ENCODE measurements at places on chromosomes 3 and 15.

DNA sequence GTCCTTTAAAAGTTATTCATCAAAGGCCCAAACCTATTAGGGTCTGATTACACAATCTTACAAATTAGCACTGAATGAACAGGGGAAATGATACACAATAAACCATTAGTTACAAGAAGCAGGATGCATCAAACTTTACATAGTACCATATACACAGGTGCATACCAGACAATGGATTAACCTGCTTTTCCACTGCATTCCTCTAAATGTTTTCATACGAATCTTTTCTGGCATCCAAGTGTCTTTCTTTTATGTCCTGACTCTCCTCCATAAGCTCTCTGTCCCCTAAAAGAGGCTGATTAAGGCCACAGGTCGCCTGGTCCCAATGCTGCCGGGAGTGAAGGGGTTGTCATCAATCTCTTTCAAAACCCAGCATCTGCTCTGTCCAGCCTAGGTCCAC is 11.4 kb downstream of the FBN1 start:
- no peak for DNase-seq

GRCh38 chr3:19972054-19972453 is 25.2 kb downstream of the RAB5A start:
- no peak for DNase-seq

DNA sequence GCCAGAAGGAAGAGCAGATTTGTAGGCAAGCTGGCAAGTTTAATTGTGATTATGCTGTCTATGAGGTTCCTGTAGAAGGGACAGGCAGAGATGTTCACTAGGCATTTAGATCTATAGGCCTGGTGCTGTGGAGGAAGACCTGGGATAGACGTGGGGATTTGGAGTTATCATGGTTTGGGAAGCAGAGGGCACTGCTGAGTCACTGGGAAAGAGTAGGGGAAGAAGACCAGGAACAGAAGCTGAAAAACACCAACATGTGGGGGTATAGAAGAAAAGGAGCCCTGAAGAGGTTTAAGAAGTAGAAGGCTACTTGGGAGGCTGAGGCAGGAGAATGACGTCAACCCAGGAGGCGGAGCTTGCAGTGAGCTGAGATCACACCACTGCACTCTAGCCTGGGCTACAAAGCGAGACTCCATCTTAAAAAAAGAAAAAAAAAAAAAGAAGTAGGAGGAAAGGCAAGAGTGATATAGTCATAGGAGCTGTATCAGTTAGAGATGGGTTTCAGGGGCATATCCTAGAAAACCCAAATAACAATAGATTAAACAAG is 19.3 kb downstream of the GRK7 start:
- no peak for DNase-seq

- no peak for DNase-seq
Measured at GRCh38 chr3:66604481-66604880, 103.7 kb upstream of the LRIG1 start.

- DNase-seq: peak; percentile 55
Measured at GRCh38 chr15:85412956-85413854, 32.8 kb downstream of the AKAP13 start.

GRCh38 chr3:119457246-119457645 is 6.2 kb downstream of the TMEM39A start:
- DNase-seq: no peak

DNA sequence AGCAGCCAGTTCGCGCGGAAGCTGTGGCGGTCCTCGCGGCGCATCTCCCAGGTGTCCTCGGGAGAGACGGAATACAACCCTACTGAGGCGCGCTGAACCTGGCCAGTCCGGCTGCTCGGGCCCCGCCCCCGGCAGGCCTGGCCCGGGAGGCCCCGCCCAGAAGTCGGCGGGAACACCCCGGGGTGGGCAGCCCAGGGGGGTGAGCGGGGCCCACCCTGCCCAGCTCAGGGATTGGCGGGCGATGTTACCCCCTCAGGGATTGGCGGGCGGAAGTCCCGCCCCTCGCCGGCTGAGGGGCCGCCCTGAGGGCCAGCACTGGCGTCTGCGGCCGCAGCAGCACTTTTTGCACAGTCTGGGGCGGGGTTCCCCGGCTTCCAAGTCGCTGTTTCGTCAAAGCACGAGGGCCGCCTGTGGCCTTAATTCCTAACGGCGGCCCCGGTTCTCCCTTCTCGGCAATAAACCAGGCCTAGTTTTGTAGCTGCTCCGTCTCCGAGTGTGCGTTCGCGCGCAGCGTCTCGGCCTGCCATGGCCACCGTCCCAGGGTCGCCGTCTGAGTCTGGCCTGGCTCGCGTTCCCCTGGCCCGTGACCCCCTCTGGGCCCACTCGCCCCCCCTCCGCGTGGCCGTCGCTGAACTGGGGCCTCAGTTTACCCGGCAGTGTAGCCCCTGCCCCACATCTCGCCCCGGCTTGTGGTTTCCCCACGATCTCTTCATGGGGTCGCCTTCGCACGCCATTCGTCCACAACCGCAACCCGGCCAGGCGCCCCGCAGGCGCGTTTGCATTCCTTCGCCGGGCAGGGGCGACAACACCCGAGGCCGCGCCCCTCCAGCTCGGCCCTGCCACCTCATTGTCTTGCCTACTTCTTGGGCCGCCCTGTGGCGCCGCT is 30.0 kb downstream of the NBEAL2 start:
- DNase-seq: peak; percentile 54

- no peak for DNase-seq
Measured at GRCh38 chr15:40955930-40956540, 2.8 kb downstream of the CHAC1 start.

DNA sequence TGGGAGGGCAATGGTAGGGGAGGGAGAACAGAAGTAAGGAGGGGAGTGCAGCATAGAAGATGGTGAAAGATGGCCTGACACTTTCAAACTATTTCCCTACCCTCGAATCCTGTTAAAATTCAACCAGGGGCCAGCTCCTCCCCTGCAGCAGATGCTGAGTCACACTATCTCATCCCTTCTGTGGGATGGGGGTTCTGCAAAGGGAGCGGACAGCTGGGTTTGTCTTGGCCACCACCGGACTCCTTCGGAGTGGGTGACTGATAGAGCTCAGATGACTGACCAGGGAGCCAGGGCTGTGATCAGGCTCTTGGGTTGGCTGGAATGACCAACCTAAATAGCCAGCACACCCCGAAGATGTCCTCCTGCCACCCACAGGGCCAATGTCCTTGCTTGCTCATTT is 33.6 kb upstream of the TMCC1 start:
- DNase-seq: no peak

GRCh38 chr3:61669668-61670299 is 108.4 kb downstream of the PTPRG start:
- DNase-seq: no peak

- no peak for DNase-seq
Measured at GRCh38 chr3:36786921-36787890, 22.9 kb upstream of the DCLK3 start.

DNA sequence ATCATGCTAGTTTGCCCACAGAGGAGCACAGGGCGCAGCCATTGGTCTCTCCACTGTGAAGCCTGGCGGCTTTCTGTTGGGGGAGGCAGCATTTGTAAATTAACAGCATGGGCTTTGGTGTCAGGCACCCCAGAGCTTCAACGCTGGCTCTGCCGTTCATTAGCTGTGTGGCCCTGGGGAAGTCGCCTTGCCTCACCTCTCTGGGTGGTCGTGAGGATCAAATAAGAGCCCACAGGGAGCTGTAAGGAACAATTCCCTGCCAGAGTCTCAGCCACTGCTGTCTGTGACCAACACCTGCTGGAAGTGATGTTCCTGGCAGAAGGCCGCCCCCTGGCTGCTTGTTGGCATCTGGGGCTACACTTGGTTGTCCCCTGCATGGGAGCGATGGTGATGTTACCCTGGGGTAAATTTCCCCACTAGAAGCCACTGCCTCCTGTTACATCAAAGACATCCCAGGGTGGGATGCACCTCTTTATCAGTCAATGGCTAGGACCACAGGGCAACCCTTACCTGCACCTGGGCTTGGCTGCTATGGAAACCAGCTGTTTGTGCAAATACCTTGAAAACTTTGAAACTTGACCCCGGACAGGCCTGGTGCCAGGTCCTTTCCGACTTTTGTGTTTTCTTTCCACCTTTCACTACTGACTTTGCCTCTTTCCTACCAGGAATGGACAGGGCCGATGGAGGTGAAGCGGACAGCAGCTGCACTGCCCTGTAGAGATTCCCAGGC is 36.9 kb downstream of the DNASE1L3 start:
- no peak for DNase-seq

- DNase-seq: no peak
Measured at GRCh38 chr3:126267169-126267975, 87.0 kb upstream of the ALDH1L1 start.

DNA sequence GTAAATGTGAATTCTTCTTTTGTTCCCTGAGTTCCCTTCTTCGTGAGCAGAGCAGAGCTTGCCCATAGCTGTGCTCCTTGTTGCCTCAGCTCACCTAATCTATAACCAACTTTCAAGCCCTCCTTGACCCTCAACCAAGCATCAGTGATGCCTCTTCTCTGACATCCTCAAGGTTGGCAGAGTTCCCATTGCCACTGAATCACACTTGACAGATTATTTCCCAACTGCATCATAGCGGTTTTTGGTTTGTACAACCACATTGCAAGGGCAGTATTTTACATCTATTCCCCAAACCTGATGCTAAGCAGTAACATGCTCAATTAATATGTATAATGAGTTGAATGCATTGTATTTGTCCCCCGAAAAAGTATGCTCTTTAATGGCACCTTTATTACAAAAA is 133.0 kb upstream of the SNTN start:
- DNase-seq: no peak

- no peak for DNase-seq
Measured at GRCh38 chr15:75705854-75706681, 6.6 kb downstream of the CSPG4 start.

DNA sequence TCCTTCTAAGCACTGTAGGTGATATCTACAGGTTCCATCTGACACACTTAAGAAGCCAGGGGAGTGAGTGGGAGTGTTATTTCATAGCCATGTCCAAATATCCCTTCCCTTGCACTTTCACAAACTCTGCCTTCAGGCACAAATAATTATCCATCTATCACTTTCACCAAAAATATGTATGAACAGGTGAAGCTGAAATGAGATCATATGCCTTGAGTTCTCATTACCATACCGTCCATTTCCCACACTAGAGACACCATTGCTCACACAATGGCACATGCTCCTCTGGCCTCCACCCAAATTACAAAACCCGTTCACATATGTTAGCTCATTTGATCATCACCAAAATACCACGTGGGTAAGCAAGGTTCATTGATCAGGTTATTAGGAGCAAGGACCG is 151.9 kb upstream of the BNIP2 start:
- DNase-seq: no peak

DNA sequence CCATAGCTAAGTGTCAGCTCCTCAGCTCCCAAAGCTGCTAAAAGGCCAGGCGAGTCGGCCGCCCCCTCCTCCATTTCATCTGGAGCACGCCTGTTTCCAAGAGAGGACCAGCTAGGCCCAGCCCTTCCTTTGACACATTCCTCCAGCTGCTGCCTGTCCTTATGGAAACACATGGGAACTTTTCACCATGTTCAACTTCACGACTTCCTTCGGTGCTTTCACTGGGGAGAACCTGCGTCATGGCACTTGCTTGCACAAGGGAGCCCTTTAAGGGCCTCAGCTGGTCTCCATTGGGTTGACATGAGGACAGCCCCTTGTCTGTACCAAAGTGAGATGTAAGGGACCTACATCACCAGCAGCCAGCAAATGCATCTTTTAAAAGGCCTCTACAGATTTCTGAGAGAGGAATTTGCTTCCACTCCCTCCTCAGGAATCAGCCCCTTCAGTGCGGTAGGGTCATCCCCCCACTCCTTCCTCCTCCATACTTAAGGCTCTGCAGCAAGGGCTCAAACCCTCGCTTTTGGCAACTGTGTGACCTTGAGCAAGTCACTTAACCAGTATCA is 2.1 kb downstream of the MAGI1 start:
- DNase-seq: no peak

DNA sequence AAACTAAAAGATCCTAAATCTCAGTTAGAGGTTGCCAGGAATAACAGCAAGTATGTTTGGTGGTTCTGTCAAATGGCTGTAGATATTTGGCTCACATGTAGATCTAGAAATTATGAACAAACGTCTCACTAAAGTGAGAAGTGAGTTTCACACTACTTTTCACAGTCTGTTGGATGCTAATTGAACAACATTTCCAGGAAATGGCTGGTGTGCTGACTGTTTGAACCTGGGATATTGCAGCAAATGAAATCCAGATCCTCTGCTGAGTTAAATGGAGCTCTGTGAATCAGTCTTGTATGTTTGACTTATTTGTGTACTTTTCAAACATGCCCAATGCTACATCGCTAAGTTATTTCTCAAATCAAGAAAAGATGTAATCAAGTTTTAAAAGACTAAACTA is 21.3 kb upstream of the RSL24D1 start:
- no peak for DNase-seq

GRCh38 chr3:15326037-15326436 is 6.3 kb downstream of the SH3BP5 start:
- DNase-seq: no peak

GRCh38 chr15:85443593-85444087 is 63.2 kb downstream of the AKAP13 start:
- no peak for DNase-seq

- no peak for DNase-seq
Measured at GRCh38 chr3:72280876-72281275, 495.9 kb upstream of the PROK2 start.

DNA sequence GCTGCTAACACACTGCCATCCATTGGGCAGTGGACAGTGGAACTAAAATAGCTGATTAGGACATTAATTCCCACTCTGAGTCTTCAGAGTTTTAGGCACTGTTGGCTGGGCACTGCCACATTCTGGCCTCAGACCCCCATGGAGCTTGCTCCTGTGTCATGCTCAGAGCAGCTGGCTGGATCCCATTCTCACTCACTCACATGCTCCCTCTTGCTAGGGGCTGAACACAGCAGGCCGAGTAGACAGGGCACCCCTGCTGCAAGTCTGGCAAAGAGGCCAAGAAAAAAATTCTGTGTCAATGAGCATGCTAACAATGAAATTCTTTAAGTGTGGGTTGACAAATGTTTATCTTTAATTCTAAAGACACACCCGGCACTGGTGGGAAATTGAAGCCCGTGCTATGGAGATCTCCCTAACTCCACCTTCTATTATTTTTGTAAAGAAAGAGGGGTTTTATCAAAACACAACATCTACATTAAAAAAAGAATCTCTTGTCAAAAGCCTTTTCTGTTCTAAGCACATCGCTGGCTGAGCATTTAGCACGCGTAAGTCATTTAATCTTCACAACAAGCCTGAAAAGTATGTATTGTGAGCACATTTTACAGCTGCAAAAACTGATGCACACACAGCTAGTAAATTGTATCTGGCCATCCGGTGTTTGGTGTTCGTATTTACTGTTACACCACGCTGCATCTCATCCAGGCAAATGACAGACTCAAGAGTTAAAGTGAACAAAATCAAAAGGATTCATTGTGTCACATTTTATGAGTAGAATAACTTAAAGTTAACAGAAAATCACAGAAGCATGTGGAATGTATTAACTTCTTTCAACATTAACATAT is 362.1 kb downstream of the PLOD2 start:
- no peak for DNase-seq

DNA sequence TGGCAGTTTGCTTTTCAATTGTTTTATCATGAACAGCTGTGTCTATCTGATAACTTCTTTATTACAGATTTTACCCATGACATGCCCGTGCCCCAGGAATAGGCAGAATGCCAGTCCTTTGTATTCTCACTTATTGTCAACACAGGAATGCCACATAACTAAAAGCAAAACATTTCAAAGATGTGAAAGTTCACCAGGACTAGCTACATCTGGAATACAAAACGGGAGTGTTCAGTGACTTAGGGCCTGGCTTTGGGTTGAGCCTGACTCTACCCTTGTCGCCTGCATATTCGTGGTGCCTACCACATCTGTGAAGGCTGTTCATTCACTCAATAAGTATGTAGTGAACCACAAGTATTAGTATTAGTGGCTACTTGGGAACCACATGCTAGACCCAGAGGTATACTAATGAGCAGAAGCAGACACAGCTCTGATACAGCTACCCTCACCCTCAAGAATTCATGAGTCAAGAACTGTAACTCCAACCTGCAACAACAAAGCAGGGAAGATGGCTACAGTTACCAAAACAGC is 2.9 kb downstream of the TNFSF10 start:
- no peak for DNase-seq

Measured in activated T-helper 1 cell treated with anti-CD3 and anti-CD28 coated beads, Interleukin-2, amount 50 U/mL, for 16 hours (primary cell).